ENCODE measurements at places on chromosomes 7 and 10.

GRCh38 chr10:77788496-77789010, 138.0 kb downstream of the DLG5 start:
- no peak for DNase-seq

DNA sequence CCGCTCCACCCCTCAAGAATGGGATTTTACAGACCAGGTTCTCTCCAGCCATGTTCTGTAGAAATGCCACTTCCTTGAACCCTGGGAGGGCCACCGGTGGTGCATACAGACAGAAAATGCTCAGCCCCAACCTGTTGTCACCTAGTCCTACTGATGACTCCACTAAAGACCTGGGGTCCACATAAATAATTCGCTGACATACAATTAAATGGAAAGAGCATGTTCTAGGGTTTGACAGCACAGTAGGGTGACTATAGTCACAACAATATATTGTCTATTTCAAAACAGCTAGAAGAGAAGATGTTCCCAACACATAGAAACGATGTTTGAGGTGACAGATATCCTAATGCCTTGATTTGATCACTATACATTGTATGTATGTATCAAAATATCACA, 155.6 kb upstream of the NEBL start:
- no peak for DNase-seq

- DNase-seq, result no peak
Observed at GRCh38 chr7:141785706-141786552, 4.1 kb upstream of the TAS2R5 start.

GRCh38 chr10:132560241-132560731, 22.7 kb downstream of the INPP5A start:
- DNase-seq, result no peak

Measured in natural killer cell (primary cell).